ENCODE measurements at places on chromosomes 7 and 10. TPM values are rescaled to one million over a fixed set of nuclear protein-coding genes. Genes with fewer than 3 reads are reported as not detected.

The TRUB1 gene
- total RNA-seq, result 7.5 TPM

The AS3MT gene
- not detected for total RNA-seq

The EBF3 gene
- not detected for total RNA-seq

The VAX1 gene
- not detected for total RNA-seq

The LSM5 gene
- 24.8 TPM for total RNA-seq

- H3K4me1 ChIP-seq, result no peaks in the 10 kb centered on the region
- no peak overlapping the region for H3K4me3 ChIP-seq
- peaks cover 35% of the 10 kb centered on the region for H3K27me3 ChIP-seq
- no peak for DNase-seq
- H3K36me3 ChIP-seq, result peaks cover 2% of the 10 kb centered on the region
- H3K27ac ChIP-seq, result no peak overlapping the region
These were observed 41.9 kb downstream of the NPVF start for GRCh38 chr7:25186436-25186835.

GRCh38 chr10:70890917-70891431 lies 2.6 kb upstream of the PCBD1 start:
- no peak overlapping the region for H3K27ac ChIP-seq
- peaks cover 2% of the 10 kb centered on the region for H3K4me1 ChIP-seq
- no peak for DNase-seq
- peaks cover 13% of the 10 kb centered on the region for H3K27me3 ChIP-seq
- peaks cover 2% of the 10 kb centered on the region for H3K36me3 ChIP-seq

All from T-helper 17 cell (primary cell).